ENCODE measurements at places on chromosomes 16 and 17.
A peak's percentile ranks its signal among the peaks of the same experiment; 100 is the strongest.

GRCh38 chr16:23353440-23353839, 51.3 kb downstream of the SCNN1B start:
- DNase-seq, result no peak

DNA sequence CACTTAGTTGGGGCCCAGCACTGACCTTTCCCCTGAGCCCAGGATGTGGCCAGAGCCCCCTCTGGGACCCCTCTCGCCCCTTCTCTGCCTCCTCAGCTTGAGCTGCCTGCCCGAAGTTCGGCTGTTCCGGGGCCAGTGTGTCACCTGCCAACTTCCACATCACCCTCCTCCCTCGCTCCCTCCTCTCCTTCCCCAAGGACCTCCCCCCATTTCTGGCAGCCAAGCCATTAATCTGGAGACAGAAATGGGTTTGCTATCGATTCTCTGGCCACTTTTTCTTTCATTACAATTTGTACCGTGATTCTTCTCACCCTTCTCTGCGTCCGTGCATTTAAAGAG, 8.8 kb upstream of the ADAM11 start:
- no peak for DNase-seq

DNA sequence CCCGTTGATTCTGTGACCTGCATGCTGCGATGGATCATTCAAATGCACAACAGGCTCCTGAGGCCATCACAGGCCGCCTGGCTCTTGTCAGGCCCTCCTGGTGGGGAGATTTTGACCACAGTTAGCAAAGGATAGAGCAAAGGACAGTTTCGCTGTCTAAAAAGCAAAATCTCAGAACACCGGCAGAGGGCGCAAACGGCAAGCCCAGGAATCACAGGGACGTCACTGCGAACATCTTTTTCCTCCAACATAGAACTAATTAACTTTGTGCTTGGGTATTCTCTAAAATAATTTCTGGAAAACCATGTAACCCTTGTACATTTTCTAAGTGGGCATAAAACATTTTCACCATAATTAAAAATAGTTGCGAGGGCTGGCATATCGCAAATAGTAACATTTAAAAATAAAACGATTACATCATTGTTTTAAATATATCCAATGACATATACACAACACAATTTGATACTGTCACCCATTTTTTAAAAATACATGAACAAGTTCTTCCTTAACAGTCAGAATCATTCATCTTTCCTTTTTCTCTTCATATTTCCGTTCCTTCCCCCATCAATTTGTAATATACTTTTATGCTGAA, 19.7 kb upstream of the SLC47A1 start:
- peak; percentile 72 for DNase-seq

- DNase-seq, result no peak
Measured at GRCh38 chr16:86865851-86866662, 287.7 kb downstream of the FOXL1 start.

GRCh38 chr17:614653-615546, 99.7 kb downstream of the VPS53 start:
- no peak for DNase-seq

DNA sequence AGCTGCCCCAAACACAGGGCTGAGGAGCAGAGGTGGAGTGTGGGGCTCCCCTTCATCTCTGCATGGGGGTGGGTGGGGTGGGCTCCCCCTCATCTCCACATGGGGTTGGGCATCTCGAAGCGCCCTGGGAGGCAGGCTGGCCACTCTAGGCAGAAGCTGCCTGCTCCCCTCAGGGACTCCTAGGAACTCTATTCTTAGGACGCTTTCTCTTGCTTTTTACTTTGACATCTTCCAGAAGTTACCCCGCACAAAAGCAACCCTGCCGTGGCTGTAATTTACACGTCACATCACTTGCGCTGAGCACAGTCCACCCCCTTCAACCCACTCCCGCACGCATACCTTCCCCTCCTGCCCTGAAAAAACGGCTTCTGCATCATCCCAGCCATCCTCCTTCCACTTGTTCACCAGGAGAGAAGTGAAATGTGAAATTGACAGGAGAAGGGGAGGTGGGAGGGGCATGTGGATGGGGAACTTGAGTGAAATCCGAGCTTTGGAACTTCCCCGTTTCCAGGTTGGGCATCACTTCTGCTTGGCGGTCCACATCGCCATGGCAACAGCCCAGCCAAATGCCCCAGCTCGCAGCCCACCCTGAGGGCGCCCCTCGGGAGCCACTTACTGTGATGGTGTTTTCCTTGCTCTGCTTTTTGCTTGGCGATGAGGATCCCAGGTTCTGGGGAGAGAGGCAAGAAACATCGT, 53.7 kb upstream of the RCVRN start:
- DNase-seq, result no peak

DNA sequence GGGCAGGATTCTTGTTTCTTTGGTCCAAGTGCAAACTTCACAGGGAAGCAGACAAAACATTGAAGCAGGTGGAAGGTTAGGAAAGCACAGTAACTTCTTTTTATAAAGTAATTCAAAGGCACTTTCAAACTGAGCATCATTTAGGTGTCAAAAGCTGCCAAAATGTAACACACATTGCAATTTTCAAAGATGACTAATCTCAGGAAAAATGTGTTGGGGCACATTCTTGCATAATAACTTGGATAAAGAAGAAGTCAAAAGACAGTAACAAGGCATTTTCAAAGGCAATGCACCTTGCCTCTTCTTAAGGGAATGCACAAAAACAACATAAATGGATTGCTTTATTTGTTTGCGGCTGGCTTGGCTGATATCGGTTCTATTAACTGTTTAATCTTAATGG, 3.6 kb downstream of the KCNJ2 start:
- DNase-seq, result no peak

DNA sequence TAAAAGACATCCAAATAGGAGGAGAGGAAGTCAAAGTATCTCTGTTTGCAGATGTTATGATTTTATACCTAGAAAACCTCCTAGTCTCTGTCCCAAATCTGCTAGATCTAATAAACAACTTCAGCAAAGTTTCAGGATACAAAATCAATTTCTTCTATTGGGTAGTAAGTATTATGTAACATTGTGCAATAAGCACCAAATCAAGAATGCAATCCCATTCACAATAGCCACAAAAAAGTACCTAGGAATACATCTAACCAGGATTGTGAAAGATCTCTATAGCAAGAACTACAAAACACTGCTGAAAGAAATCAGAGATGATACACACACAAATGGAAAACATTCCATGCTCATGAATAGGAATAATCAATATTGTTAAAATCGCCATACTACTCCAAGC, 13.0 kb downstream of the NLRP1 start:
- no peak for DNase-seq

GRCh38 chr16:66175636-66176035, 190.9 kb upstream of the CDH5 start:
- no peak for DNase-seq

GRCh38 chr16:6012716-6013115, 915.1 kb upstream of the EEF2KMT start:
- DNase-seq, result no peak

- no peak for DNase-seq
Measured at GRCh38 chr16:74738113-74738541, 36.5 kb downstream of the FA2H start.

GRCh38 chr16:69365901-69366300, 14.3 kb upstream of the TMED6 start:
- DNase-seq, result no peak

GRCh38 chr16:60414613-60415012, 1621.6 kb downstream of the CDH8 start:
- DNase-seq, result no peak

- DNase-seq, result no peak
Measured at GRCh38 chr17:9729735-9730420, 61.5 kb downstream of the DHRS7C start.

GRCh38 chr16:82042144-82042543, 7.1 kb downstream of the HSD17B2 start:
- DNase-seq, result no peak

DNA sequence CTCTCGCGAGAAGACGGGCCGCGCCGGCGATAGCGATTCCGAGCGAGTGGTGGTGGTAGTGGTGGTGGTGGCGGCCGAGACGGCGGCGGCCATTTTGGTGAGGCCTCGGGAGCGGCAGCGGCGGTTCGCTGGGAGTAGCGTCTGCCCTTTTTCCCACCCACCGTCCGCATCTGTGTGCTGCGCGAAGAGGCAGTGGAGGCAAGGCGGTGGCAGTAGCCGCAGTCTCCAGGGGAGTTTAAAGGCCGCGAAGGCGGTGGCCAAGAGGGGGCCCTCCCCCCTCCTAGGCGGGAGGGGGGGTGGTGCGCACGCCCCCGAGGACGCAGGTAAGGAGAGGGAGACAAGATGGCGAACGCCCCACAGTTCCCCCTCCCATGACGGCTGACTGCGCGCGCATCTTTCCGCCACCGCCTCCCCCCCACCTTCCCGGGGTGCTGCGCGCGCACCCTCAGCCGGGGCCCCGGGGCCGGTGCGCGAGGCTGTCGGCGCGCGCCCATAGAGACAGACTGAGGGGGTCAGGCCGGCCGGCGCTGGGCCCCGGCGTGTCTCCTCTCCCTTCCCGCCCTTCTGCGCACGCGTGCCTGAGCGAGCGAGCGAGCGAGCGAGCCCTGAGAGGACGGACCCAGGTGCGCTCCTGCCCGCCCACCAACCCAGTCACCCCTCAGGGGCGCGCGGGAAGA, 694 bp upstream of the SRCAP start:
- DNase-seq, result peak; percentile 68

DNA sequence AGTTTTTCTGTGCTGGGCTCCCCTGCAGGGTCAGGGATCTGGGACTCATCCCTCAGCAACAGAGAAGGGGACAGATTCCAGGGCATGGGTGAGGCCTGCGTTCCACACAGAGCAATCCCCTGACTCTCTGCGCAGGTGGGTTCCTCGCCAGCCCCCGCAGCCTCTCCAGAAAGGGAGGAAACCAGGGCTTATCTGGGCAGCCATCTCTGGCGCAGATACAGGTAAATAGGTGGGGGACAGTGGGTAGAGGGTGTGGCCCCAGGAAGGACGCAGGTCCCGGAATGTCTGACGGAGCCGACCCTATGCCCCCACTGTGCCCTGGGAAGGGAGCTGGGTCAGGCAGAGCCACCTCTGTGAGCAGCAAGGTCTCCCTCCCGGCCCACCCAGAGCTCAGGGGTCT, 23.2 kb downstream of the PIEZO1 start:
- DNase-seq, result no peak

GRCh38 chr16:72927199-72928089, 120.5 kb downstream of the ZFHX3 start:
- DNase-seq, result no peak

DNA sequence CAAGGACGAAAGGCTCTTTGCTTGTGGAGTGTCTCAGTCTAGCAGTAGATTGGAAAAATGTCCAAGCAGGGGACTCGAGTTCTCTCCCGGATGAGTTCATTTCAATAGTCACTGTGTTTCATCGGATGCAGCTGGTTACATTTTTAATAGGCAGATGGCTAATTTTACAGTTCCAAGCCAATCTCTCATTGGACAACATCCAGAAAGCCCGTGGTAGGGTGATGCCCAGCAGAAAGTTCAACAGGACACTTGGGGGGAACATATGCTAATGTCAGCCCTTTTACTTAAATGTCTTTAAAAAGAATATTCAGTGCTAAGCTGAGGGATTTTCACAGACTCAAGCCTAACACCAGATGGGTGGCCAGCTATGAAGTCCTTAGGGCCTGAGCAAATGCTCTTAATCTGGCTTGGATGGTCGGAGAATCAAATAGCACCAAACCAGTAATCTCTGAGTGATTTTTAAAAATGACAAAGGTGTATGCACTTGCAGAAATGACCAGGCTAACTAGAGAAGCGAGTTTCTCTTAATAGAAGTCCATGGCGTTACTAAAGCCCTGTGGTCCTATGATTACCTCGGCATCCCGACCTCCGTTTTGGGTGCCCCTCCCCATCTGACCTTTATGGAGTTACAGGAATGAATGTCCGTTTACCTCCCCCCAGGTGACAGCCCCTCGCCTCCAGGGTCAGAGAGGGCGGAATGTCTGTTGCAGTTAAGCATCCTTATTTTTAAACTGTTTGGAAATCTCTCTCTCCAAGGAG, 289.2 kb upstream of the SALL1 start:
- DNase-seq, result peak; percentile 35
